ENCODE measurements at places on chromosomes 12 and 14.

DNA sequence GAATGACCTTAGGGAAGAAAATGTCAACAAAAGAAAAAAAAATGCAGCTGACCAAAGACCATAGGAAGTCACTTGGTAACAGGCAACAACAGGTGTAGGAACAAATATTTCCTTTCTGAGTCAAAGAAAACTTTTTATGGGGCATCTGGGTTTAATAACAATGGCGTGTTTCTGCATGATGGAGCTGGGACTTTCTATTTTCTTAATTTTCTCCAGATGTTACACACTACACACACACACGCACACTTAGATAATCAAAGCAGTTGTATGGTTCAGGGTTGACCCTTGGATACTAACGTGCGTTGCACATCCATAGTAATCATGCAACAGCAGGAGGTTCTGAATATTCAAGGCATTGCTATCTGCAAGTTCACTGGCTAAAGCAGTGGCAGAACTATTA lies 47.9 kb upstream of the NTF3 start:
- DNase-seq = no peak

- no peak for DNase-seq
Measured at GRCh38 chr14:94581127-94581999, at the start of gene SERPINA5. Gene SERPINA5 (plus strand): TSS chr14:94581426. CDS start chr14:94587363, 5,937 bp downstream.

DNA sequence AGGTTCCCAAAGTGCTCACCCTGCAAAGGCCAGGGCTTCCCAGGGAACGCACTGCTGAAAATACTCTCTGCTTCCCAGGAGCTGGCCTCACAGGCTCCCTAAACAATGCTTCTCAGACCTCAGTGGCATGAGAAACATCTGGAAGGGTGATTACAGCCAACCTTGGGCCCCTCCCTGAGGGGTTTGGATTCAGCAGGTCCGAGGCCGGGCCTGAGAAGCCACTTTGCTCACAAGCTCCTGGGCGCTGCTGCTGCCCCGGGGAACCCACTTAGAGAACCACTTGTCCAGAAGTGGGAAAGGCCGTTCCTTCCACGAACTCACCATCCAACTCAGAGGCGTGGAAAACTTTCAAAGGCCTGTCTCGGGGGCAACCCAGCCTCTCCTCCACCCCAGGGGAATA lies 130.5 kb downstream of the PIWIL1 start:
- no peak for DNase-seq

- no peak for DNase-seq
Measured at GRCh38 chr12:80494836-80495235, 50.8 kb downstream of the PTPRQ start.

DNA sequence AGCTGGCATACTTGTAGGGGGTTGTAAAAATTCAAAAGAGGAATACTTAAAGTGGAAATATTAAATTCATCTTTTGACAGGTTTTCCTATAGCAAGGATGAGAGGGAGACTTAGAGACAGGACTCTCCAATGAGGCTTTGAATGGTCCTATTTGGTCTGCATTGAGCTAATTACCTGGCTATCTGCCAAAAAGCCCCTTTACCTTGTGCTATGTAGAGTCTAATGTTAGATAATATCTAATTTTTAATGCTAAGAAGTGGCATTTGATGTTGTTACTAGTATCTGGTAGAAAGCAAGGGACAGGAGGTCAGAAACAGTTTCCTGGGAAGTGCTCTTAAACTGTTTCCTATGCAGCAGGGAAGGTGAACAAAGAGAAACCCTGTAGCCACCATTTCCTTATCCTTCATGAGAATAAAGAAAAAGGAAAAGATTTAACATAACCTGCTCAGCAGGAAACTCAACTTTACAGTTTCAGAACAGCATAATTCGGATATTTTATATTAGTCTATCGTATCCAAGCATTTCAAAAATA lies 550.0 kb downstream of the SOX5 start:
- DNase-seq = no peak

- no peak for DNase-seq
Measured at GRCh38 chr12:45648070-45648469, 81.4 kb upstream of the ARID2 start.

- DNase-seq = no peak
Measured at GRCh38 chr12:89945123-89945522, 236.5 kb upstream of the ATP2B1 start.

DNA sequence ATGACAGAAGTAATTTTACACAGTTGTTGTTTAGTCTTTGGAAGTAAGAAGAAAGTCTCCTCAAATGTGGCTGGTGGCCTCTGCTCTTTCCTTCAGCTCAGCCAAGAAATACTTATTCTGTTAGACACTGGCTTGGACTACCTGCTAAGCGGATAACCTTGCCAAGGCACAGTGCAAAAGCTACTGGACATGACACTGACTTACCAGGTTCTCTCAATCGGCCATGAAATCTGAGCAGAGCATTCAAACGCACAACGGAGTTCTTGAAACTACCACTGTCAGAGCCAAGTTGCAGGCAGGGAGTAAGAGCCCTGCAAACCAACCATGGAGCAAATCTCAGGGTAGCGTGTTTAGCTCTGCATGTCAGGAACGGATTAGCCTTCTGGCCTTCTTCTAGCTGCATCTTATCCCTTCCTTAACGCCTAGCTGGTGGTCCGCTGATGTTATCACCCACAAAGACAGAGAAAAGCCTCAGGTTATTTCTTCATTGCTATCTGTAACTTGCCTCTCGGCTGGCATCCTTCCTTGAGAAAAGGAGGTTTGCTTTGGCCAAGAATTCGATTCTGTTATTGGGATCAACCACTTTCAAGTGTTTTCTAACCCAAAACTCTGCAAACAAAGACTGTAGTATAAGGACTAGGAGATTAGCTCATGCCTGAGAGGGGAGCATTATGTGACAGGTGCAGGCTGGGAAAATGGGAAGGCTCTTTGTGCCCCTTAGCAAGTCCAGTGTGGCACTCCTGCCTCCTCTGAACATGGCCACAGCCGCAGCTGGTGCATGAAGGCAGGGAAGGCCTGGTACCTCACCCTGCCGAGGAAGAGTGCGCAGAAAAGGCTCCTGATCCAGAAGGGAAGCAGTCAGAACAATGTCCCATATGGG lies 223.4 kb downstream of the GLT1D1 start:
- DNase-seq = no peak

DNA sequence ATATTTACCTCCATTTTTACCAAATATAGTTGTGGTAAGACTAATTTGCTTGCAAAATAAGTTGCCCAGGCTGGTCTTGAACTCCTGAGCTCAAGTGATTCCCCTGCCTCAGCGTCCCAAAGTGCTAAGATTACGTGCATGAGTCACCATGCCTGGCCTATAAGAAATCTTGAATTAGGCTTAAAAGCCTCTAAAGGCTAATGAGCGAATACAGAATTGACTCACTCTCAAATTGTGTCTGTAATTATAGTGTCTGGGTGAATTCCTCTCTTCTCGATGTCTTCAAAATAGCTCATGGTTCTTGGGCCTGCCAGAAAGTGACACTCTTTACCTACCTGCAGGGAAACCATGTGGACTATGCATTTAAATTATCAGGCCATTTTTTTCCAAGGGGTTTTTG lies 403.5 kb downstream of the SLC16A7 start:
- no peak for DNase-seq

- DNase-seq = no peak
Measured at GRCh38 chr12:42056130-42056529, 88.5 kb downstream of the GXYLT1 start.

GRCh38 chr12:119659289-119659897 lies 8.5 kb upstream of the PRKAB1 start:
- peak; percentile 34 for DNase-seq

DNA sequence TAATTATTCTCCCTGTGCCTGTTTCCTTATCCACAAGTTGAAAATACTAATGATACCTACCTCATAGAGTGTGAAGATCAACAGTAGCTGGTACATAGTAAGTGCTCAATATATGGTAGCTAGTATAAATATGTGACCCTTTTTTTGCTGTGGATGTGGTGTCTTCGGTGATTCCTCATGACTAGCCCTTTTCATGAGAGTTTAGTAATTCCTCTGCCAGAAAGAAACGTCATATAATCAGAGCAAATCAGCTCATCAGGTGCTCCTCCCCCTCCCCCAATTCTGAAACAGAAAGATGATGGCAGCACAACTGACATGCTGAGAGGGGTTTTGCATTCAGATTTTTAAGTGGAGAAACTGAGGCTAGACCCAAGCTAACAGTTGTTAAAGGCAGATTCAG lies 210.8 kb downstream of the SLC41A2 start:
- DNase-seq = no peak

- no peak for DNase-seq
Measured at GRCh38 chr12:122747224-122748135, 5.1 kb upstream of the DENR start.
